ENCODE measurements at places on chromosomes 5 and 9.
A peak's percentile ranks its signal among the peaks of the same experiment; 100 is the strongest.

DNA sequence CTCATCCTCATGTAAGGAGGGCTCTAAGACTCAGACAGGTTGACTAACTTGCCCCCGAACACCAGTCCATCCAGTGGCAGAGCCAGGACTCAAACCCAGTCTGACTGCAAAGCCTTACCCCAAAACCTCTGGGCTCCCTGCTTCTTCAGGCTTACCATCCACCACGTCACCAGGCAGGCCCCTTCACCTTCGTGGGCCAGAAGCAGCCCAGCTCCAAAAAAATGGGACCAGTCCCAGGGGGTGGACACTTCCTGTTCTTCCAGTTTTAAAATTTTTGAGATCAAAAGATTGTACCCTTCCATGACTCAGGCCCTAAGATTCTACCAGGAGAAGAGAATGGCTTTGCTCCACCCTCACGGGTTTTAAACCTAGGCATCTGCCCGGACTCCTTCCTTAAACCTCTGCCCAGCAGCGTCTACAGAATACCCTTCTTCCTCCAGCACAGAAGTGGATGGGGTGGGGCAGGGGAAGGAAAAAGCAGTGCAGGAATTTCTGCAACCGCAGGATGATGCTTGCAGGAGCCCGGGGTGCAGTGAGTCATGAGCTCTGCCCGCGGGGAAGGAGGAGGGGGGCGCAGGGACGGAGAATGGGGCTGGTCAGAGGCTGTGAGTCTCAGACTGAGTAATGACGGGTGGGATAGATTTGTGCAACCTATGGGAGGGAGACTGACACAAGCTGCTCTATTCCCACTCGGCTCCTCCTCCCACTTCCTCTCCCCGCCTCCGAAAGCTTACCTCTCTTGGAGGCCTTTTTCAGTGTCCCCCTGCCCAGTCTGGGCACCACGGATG, 50.4 kb upstream of the STXBP1 start:
- DNase-seq, result no peak

DNA sequence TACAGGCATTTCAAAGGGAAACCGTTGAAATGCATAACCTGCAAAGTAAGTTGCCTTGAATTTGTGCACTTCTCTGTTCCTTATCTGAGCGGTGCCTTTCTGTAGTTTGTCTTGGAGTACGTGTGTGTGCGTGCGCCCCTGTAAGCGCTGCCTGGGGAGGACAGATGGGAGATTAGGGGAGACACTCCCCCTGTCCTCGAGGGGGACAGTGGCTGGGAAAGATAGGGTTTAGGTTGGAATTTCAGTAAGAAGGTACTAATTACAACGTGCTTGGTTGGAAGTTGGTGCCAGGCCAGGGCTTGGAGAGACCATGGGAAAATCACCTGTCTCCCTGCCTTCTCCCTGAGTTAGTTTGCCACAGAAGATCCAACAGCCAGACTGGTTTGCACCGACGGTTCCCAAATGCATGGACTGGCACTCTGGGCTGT, 73.2 kb downstream of the PIK3R1 start:
- no peak for DNase-seq

GRCh38 chr9:124969401-124969800, 28.5 kb upstream of the GOLGA1 start:
- no peak for DNase-seq

- no peak for DNase-seq
Measured at GRCh38 chr5:110297152-110297670, 429.3 kb downstream of the TMEM232 start.

DNA sequence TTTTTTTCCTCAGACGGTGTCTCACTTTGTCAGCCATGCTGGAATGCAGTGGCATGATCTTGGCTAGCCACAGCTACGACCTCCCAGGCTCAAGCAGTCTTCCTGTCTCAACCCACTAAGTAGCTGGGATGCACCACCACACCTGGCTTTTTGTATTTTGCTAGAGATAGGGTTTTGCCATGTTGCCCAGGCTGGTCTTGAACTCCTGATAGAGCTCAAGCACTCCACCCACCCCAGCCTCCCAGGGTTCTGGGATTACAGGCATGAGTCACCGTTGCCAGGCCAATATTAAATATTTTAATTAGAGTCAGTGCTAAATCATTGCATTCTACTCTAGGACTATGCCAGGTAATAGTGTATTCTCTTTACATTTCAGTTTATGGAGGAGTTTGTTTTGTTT, 41.5 kb downstream of the UBE2R2 start:
- DNase-seq, result no peak

DNA sequence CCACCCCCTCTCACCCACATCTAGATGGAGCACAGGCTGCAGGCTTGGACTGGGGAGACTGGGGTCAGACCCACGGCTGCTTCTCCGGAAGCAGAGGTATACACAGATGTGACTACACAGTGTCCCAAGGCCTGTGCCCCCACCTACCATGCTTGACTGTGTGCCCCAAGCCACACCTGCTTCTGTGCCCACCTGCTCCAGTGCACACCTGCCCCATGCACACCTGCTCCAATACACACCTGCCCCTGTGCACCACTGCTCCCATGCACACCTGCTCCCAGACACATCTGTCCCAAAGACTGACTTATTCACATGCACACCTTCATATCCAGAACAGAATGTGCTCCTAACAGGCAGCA, 5.5 kb upstream of the COL5A1 start:
- no peak for DNase-seq

DNA sequence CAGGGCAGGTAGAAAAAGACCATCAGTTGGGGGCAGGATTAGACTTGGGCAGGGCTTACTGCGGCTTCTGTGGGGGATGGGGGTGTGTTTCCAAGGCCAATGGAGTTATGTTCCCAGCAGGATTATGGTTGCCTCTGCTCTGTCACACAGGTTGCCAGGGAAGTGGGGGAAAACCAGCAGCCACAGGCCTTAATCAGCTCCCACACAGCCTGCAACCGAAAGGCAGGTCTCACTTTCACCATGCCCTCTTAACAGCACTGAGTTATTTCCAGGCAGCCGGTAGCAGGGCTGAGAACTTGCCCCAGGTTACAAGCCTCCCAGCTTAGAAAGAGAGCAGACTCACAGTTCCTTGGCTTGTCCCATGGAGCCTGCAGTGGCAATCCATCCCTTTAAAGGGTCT, 205.5 kb downstream of the FGF10 start:
- no peak for DNase-seq

- peak; percentile 40 for DNase-seq
Measured at GRCh38 chr9:137320555-137321384, 18.7 kb upstream of the NRARP start.

DNA sequence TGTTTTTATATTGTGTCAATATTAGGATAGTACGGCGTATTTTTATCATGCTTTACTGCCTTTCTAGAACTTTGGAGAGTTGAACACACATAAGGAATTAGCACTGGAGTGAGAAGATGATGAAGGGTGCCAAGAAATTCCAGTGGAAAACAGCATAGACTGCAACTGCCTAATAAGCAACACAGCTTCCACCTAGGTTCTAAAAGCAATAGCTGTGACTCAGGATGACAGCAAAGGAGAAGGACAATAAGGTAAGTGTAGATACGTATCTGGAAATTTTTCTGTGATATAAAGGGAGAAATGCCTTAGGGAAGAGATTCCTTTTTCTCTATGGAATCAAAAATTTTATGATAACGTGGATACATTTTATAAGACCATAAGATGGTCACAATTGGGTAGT, 7.4 kb downstream of the PTPRD start:
- DNase-seq, result no peak

DNA sequence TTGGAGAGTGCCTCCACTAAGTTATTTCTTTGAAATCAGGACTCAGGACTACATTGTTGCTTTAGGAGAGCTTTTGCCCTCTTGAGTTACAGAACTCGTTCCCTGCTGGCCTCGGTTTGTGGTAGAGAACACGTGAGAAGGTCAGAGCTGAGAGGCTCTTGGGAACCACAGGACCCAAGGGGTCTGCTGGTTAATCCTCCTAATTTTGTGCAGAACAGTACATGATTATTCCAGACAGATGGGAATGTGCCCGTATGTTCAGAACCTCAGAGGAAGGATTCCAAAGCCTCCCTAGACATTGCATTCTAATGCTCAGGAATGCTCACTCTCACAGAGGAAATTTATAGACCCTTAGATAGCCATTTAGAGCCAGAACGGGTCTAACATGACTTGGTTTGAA, 25.2 kb upstream of the BASP1 start:
- DNase-seq, result no peak

DNA sequence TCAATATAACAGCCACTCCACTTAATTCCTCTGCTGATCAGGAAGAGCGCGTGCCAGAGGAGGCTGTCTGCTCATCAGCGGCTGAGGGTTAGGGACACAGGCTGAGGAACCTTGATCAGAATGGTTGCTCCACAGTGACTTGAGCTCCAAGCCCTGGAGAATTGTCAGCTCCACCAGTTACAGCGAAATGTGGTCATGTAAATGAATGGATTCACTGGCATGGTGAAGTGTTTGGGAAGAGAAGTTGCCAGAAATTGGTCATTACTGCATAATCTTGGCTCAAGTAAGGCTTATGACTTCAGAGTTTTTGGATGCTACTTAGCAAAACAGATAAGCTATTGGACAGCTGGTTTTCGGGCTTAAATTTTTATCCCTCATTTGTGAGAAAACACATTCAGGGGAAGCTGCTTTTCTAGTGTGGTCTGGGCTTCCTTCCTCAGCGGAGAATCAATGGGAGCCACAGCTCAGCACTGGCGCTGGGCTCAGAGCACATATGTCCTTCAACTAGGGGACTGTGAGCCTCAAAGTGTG, 65.0 kb downstream of the PRRT1B start:
- DNase-seq, result no peak

- no peak for DNase-seq
Measured at GRCh38 chr5:109767997-109768396, 78.3 kb downstream of the MAN2A1 start.

DNA sequence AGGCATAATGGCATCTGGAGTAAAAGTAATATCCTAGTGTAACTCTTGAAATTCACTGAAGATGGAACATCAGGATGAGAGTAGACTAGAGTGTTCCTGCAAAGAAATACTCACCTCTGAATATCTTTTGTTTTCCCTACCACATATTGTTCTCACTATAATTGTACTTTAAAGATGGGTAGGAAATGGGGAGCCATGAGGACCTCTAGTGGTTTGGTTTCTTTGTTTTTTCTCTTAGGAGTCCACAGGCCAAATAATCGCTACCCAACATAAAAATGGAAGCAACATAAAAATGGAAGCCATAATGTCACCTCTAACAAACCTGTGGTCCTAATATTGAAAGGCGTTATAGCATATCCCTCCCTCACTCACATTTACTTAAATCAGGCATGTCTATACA, 2375.8 kb downstream of the MAT2B start:
- no peak for DNase-seq

GRCh38 chr5:160213537-160213936, 15.8 kb upstream of the FABP6 start:
- DNase-seq, result no peak

DNA sequence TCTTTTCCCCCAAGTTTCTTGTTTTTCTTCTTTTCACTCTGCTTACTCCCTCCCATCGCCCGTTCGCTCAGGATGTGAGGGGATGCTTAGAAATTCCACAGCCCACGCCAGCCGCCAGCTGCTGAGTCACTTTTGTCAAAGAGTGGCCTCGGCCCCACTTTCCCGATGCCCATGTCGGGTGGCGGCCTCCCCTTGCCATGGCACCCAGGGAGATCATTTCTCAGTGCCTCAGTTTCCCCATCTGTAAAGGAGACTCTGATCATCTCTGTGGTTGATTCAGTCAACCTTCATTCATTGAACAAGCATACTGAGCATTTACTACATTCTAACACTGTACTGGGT, 353 bp upstream of the PDGFRB start:
- DNase-seq, result no peak

DNA sequence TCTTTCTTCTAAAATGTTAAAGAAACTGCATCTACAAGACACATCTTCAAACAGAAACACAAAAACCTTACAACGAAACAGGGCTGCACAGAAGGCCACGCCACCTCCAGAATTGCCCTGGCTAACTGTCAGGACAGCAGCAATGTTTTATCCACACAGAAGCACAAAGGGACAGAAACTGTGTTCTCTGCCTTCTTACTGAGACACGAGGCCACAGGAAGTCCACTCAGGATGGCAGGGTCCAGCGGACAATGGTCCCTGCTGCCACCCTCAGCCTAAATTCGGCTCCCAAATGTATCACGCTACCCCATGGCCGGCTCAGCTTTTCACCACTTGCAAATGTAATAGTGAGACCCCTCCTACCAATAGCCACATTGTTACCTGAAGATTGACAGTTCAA, 159.8 kb upstream of the PHYKPL start:
- no peak for DNase-seq

DNA sequence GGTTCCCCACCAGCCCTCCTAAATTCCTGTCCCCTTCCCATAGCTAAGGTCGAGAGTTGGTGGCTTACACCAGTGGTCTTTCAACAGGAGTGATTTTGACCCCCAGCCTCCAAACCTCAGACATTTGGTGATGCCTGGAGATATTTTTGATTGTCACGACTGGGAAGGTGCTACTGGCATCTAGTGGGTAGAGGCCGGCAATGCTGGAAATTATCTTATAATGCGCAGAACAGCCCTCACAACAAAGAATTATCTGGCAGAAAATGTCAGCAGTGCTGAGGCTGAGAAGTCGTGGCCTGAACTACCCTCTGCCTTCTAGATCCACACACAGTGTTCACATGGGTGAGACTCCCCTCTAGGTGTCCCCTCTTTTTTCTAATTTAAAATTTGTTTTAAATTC, 69.6 kb downstream of the IL31RA start:
- DNase-seq, result no peak

DNA sequence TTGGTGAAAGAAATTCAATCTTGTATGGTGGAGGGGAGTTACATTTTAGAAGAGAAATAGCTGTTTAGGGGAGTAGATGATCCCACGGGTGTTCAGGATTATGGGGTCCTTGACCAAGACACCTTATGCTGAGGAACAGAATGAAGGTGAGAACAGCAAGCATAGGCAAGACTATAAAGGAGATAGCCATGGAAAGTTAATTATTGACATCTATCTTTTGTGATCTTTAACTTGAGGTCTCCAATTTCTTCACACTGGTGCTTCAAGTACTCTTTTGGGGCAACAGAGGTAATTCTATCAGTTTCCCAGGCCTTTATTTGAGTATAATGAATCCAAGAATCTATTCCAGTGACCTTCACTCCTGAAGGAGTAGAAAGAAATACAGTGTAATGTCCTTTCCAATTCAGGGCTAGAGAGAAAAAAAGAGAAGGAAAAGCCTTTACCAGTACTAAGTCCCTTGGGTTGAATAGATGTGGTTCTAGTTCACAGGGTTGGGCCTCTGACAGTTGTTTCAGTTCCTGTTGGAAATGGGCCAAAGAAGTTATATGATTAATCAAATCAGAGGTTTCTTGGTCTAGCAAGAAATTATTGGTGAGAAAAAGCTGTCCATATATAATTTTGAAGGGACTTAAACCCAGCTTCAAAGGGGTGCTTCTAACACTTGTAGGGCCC, 2104.1 kb upstream of the ACO1 start:
- DNase-seq, result no peak

GRCh38 chr5:57416278-57416994, 66.2 kb downstream of the ACTBL2 start:
- DNase-seq, result no peak
